ENCODE measurements at places on chromosomes 5 and 9. TPM values are rescaled to one million over a fixed set of nuclear protein-coding genes. Genes with fewer than 3 reads are reported as not detected.

- no peaks in the 10 kb centered on the region for H3K27me3 ChIP-seq
- peaks cover 35% of the 10 kb centered on the region for H3K4me1 ChIP-seq
- peak overlapping the region; percentile 70 for H3K27ac ChIP-seq
These were observed 12.6 kb downstream of the DNM1 start for GRCh38 chr9:128215491-128216409.

GABBR2 gene
- 2.2 TPM for total RNA-seq

GRCh38 chr5:10690460-10691440 lies 70.3 kb downstream of the DAP start:
- no peak overlapping the region for H3K4me3 ChIP-seq
- H3K4me1 ChIP-seq = peaks cover 55% of the 10 kb centered on the region
- peak overlapping the region; percentile 93 for H3K27ac ChIP-seq
- H3K27me3 ChIP-seq = no peaks in the 10 kb centered on the region
- DNase-seq = peak; percentile 97

SPOCK1 gene
- 71.0 TPM for total RNA-seq

- no peak for DNase-seq
- H3K27me3 ChIP-seq = no peaks in the 10 kb centered on the region
- peak overlapping the region; percentile 88 for H3K4me3 ChIP-seq
- no peaks in the 10 kb centered on the region for H3K36me3 ChIP-seq
These were observed 1.1 kb upstream of the SNX24 start for GRCh38 chr5:122844136-122844909.

PALM2AKAP2 gene
- total RNA-seq = 61.3 TPM

DNA sequence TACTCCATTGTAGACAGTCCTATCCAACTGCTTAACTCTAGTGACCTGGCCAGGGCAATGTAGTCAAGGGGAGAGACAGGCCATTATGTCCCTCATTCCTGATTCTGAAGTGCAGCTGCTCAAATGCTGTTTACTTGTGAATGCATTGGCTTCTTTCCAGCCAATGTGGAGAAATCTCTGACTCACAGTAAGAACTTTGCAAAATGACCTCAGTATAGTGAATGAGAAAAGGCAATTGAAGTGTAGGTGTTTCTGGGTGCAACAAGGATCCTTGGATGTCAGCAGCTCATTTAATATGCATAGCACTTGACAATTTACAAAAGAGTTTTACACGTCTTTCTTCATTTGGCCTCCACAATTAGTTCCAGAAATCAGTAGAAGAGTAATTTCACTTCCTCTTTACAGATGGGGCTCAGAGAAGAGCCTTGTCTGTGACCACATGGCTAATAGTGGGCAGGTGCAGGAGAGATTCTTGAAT lies 367.2 kb downstream of the OSTF1 start:
- peak; percentile 5 for DNase-seq
- H3K27ac ChIP-seq = no peak overlapping the region
- no peak overlapping the region for H3K4me3 ChIP-seq
- no peaks in the 10 kb centered on the region for H3K4me1 ChIP-seq
- no peaks in the 10 kb centered on the region for H3K36me3 ChIP-seq
- no peaks in the 10 kb centered on the region for H3K27me3 ChIP-seq

GRCh38 chr9:79489261-79490000 lies 82.3 kb upstream of the TLE4 start:
- no peak overlapping the region for H3K4me3 ChIP-seq
- peak; percentile 83 for DNase-seq
- H3K36me3 ChIP-seq = no peaks in the 10 kb centered on the region
- no peak overlapping the region for H3K27ac ChIP-seq
- peaks cover 11% of the 10 kb centered on the region for H3K4me1 ChIP-seq

DNA sequence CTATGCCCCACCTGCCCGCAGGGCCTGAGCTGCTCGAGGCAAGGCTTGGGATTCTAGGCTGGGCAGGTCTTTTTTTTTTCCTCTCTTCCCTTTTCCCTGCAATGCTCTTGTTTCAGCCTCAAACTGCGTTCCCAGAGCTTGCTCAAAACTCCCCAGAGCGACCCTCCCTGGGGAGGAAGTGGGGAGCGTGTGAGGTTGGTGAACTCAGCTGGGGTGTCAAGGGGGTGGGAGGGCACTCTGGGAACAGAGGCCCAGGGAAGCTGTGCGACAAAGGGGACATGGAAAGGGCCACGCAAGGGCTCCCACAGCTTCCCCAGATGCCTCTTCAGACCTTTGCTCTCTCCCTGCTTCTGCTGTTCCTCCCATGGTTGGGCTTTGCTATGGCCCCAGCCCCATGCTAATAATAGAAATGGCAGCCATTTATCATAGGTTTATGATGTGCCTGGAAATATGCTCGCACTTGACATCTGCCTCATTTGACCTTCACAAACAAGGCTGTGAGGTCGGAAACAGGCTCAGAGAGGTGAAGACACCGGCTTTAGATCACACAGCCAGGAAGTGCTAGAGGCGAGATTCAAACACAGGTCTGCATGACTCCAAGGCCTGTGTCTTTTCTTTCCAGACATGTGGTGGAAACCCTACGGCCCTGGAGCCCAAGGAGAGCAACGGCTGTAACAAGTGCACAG lies 40.9 kb upstream of the IL17B start:
- no peak overlapping the region for H3K4me3 ChIP-seq
- H3K27ac ChIP-seq = peak overlapping the region; percentile 19
- H3K4me1 ChIP-seq = peaks cover 77% of the 10 kb centered on the region
- H3K36me3 ChIP-seq = peaks cover 23% of the 10 kb centered on the region
- H3K27me3 ChIP-seq = no peaks in the 10 kb centered on the region
- DNase-seq = no peak

Measured in astrocyte (in vitro differentiated cells and primary cell).